Heart right ventricle (tissue), 16 donors: ENCODE measurements at places on chromosomes 4 and X.

DNA sequence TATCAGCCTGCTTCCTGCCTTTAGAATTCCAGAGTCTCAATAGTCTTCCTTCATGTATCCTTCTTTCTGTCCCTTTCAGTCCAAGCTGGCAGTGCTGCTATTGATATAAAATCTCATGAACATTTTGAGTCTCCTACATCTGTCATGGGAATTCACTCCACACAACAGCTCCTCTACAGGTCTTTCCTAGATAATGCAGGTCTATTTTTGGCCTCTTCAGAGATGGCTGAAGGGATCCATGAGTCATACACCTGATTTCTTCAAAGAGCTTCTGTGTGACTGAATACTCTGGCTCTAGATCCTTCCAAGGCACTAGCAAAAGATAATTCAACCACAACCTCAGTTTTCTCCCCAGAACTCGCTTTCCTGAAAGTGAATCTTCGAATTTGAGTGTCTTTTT lies 115.4 kb downstream of the STPG2 start:
- no peaks in the 10 kb centered on the region for H3K36me3 ChIP-seq
- no peak for DNase-seq
- H3K4me1 ChIP-seq = no peaks in the 10 kb centered on the region
- no peak overlapping the region for H3K4me3 ChIP-seq
- no peak overlapping the region for H3K27ac ChIP-seq

- no peaks in the 10 kb centered on the region for H3K36me3 ChIP-seq
- no peak overlapping the region for H3K4me3 ChIP-seq
- no peak for DNase-seq
- no peaks in the 10 kb centered on the region for H3K27me3 ChIP-seq
- no peak overlapping the region for H3K27ac ChIP-seq
- H3K4me1 ChIP-seq = peaks cover 89% of the 10 kb centered on the region
Observed at GRCh38 chr4:41533680-41534079, 4.3 kb upstream of the LIMCH1 start.

DNA sequence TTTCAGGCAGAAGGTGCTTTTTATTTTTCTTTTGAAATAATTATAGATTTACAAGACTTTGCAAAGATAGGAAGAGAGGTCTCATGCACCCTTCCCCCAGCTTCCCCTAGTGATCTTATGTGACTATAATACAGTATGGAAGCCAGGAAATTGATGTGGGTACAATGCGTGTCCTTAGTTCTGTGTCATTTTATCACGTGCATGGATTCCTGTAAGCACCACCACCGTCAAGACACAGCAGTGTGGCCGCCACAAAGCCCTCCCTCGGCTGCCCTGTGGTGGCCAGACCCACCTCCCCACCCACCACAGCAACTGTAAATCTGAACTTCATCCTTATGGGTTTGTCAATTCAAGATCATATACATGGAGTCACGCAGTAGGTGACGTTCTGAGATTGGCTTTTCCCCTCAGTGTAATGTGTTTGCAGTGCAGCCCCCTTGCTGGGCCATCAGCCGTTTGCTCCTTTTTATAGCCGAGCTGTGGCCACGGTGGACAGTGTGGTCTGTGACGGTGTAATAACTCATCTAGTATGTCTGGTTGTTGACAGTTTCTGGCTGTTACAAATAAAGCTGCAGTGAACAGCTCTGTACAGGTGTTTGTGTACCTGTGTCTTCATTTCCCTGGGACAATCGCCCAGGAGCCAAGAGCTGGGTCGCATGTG lies 10.9 kb upstream of the HTRA3 start:
- no peak overlapping the region for H3K4me3 ChIP-seq
- no peaks in the 10 kb centered on the region for H3K36me3 ChIP-seq

GRCh38 chr4:17358241-17358640 lies 153.6 kb downstream of the QDPR start:
- H3K4me1 ChIP-seq = no peaks in the 10 kb centered on the region
- H3K36me3 ChIP-seq = no peaks in the 10 kb centered on the region
- H3K27ac ChIP-seq = no peak overlapping the region
- H3K27me3 ChIP-seq = no peaks in the 10 kb centered on the region
- no peak overlapping the region for H3K4me3 ChIP-seq
